ENCODE measurements at places on chromosomes 2 and 18.

GRCh38 chr2:169709981-169710380 is 15.7 kb downstream of the PHOSPHO2 start:
- peak; percentile 46 for DNase-seq

DNA sequence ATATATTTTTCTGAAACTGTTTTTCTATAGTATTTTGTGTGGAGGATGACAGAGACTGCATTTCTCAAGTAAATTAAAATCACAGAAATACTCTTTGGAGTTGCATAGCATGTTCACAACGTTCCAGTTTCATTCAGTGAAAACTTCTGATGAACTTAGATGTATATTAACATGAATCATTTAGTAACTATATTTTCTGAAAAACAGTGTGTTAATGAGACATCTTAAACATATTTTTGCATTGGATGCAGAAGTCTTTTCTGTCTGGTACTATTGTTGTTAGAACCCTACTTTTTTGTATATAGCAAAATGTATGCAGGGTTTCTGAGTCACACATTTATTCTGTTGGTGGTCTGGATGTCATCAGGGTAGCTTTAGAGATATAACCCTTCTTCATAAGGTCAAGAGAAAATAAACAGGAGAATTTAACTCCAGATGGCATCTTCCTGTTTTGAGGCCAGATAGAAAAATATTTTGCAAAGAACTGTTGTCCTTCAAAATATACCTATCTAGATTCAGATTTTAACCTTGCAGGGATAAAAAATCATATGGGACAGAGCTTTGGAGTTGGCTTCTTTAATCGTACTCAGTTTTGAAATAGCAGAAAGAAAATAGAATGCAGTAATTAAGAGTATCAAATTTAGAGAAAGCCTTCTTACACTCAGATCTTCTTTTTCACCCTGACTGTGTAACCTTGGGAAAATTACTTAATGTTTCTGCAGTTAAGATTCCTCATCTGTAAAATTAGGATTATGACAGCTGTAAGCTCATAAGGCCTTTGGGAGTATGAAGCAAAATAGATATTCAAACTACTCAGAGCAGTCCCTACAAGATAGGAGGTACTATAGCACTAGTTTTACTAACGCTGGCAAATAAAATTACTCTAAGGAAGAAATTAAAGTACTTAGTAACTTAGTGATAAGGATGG is 5.3 kb downstream of the COL3A1 start:
- no peak for DNase-seq

GRCh38 chr18:3873698-3874097 is 423.7 kb downstream of the TGIF1 start:
- no peak for DNase-seq

GRCh38 chr2:99565227-99565626 is 75.4 kb upstream of the REV1 start:
- DNase-seq, result no peak

DNA sequence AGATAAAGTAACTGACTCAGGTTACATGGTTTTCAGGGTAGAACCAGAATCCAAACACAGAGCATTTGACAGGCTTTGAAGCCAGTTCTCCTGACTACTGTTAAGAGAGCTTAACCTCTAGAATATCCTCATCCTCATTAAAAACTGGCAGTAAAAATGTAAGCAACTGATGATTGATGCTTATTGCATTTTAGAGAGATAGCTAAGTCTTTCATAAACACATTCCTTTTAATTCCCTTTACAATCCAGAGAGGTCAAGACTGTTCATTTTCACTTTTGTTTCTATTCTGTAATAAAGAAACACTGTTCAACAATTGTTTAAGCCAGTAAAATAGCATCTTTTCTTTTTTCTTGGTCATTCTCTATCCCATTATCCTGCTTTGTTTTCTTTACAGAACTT is 53.9 kb upstream of the RAB27B start:
- DNase-seq, result no peak

- DNase-seq, result no peak
These were observed 35.6 kb downstream of the RMC1 start for GRCh38 chr18:23538870-23539269.

- DNase-seq, result no peak
These were observed 40.6 kb downstream of the KIAA2012 start for GRCh38 chr2:202113571-202114142.

- no peak for DNase-seq
These were observed 153.5 kb downstream of the SLC39A10 start for GRCh38 chr2:195810340-195811098.

- no peak for DNase-seq
These were observed 63.0 kb upstream of the CPO start for GRCh38 chr2:206876216-206876860.

- DNase-seq, result no peak
These were observed 39.7 kb upstream of the NABP1 start for GRCh38 chr2:191638079-191638801.

All from transverse colon (tissue), 4 donors.